Hematopoietic multipotent progenitor cell treated with erythropoietin and hydrocortisone succinate and interleukin-3 and kit ligand, for 17 days (in vitro differentiated cells): ENCODE measurements at places on chromosomes 4 and X.

DNA sequence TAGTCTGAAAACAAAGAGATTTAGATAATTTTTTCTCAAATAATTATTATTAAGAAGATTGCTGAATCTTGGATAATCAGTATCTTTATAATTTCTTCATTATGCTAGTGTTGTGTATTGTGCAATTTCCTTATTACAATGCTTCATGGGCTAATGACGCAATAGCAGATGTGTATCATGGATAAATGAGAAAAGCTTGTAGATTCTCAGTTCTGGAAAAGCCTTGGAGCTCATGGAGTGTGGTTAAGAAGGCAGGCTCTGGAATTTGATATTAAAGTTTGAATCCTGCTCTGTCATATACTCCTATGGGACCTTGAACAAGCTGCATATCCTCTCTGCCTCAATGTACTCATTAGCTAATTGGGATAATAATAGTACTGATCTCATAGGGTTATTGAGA is 18.9 kb upstream of the CXCL8 start:
- no peak for DNase-seq

- DNase-seq = no peak
Observed at GRCh38 chr4:185567381-185568376, 32.4 kb upstream of the PDLIM3 start.

DNA sequence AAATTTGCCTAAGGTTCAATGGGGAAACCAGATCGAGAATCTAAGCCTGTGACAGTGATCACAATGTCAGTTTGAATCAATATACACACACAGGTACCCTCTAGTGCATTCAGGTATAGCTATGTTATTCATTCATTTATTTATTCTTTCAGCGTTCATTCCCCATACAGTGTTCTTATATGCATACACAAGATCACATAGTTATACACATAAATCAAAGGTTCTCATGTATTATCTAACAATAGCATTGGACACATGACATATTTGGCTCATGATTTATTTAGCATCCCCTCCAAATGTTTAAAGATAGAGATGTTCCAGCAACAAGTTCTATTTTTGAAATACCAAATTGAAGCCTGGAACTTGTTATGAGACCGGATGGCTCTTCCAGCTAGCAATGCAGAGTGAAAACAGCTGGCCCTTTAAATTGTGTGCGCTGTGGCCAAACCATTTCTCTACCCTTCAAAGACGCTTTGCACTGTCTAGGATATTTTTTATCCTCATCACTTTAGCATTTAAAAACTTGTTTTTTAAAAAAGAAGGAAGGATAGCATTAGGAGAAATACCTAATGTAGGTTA is 131.0 kb downstream of the ATXN3L start:
- no peak for DNase-seq

DNA sequence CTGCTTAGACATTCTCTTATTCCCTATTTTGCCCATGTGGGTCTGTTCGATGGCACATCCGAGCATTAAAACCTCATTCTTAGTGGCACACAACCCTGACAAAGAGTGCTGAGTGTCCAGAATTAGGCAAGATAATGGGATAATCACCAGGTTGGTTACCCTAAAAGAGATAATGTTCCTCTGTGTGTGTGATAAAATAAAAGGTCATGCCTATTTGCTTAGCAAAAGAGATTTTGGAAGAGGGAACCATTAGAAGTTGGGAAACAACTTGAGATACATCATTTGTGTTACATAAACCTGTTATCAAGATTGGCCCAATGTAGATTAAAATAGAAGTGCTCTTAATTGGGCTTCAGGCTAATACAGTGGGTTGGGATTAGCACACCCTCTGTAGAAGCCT is 182.7 kb downstream of the NWD2 start:
- DNase-seq = no peak

GRCh38 chrX:14029039-14029424 is 660 bp downstream of the GEMIN8 start:
- peak; percentile 8 for DNase-seq

DNA sequence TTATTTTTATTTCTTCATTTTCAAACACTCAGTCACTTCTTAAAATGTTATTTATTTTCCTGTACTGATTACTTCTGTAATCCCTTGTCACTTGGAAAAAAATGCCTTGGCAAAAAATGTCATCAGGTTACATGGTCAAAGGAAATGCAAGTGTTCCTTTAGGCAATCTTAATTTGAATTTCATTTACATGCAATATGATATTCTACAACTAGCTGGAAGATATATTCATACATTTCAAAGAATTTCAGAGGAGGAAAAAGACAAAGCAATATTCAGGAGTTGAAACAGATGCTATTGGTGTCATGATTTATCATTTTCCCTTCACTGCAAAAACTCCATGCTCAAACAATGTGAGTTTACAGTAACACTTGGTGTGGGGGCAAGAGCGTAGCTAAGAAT is 1316.6 kb downstream of the FSTL5 start:
- no peak for DNase-seq

DNA sequence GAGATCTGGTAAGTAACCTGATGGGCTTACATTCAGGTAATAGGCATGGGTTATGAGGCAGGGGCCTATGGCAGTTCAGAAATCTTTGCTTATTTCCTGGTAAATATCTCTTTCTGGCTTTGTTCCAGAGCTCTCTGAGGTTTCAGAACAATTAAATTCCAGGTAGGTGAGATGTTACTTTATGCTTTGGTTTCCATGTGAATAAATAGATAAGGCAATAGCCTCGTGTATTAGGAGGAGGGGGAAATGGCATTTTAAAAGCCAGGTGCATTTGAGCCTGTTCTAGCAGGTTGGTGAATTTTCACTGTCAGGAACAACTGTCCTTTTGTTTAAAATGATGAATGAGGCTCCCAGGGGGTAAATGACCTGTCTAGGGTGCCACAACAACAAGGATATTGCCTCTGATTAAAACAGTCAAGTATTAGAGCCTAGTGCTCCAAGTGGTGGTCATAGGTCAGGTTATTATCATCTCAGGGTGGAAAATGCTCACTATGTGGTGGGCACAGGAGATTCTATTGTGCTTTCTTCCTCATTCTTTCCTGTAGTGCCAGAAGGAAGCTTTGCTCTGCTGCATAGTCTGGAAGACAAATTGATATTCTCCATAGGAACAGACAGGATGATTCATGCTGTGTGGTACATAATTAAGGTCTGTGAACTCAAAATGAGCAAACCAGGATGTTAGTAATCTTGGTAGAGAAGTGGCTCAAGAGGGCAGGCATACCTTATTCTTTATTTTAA is 296.2 kb downstream of the INPP4B start:
- DNase-seq = no peak

GRCh38 chr4:99998062-99998867 is 48.2 kb upstream of the H2AZ1 start:
- DNase-seq = no peak

DNA sequence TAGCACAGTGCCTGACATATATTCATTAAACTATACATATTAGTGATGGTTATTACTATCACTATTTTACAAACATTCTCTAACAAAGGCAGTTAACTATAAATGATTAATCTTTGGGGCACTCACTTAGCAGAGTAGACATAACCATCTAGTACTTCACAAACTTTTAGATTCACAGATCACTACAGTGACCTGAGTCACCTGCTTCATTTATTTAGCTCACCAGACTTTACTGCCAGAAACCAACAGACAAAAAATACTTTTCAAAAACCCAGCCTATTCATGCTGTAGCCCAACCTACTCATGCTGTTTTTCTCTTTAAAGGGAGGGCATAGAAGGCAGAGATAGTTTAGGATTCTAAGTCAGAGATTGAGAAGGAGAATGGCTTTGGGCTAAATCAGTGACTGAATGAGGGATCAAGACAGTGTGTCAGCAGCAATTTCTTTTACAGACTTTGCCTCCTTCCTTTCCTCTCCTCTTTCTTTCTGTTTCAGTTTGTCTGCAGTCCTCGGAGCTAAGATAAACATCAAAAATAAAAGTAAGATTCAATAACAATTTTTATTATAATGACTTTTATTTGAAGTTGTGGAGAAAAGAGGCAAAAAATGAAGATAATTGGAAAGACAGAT is 34.7 kb upstream of the PDE5A start:
- DNase-seq = no peak

DNA sequence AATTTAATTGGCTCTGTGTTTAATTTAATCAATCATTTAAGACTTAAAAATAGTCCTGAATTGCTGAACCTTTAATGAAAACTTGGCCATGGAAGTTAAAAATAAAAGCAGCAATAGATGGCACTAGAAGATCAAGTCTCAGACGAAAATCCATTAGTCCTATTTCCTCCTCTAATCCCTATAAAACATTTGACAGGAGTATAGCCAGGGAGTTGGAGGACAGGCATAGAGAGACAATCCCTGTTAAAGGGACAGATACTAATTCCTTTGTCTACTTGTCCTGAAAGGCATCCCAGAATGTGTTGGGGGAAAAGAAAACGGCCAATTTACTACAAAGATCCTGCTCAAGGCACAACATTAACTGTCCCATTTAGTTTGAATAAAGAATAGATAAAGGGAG is 276.3 kb upstream of the TACR3 start:
- DNase-seq = no peak

- no peak for DNase-seq
Observed at GRCh38 chr4:89324671-89325070, 17.1 kb upstream of the GPRIN3 start.

DNA sequence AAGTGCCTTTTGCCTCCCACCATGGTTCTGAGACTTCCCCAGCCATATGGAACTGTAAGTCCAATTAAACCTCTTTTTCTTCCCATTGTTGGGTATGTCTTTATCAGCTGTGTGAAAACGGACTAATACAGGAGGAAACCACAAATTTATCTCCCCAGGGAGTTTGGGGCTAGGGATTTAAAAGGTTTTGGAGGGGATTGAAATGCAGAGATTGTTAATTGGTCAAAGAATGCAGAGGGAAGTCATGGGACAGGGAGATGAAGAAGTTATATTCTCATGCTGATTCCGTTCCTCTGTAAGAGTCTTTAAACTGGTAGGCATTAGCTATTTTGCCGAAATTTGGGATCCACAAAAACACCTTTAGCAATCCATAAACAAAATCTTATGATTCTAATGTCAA is 57.9 kb downstream of the TKTL2 start:
- no peak for DNase-seq

GRCh38 chr4:8286719-8287342 is 17.3 kb downstream of the HTRA3 start:
- no peak for DNase-seq

GRCh38 chr4:1406981-1407656 is 877 bp upstream of the NKX1-1 start:
- DNase-seq = no peak

- no peak for DNase-seq
Observed at GRCh38 chr4:36244257-36245082, at the start of gene ARAP2. TSS of gene ARAP2 (minus strand) at chr4:36244514. CDS start at chr4:36229486, 15,028 bp downstream.

- no peak for DNase-seq
Observed at GRCh38 chr4:7985891-7986441, 46.3 kb upstream of the AFAP1 start.

DNA sequence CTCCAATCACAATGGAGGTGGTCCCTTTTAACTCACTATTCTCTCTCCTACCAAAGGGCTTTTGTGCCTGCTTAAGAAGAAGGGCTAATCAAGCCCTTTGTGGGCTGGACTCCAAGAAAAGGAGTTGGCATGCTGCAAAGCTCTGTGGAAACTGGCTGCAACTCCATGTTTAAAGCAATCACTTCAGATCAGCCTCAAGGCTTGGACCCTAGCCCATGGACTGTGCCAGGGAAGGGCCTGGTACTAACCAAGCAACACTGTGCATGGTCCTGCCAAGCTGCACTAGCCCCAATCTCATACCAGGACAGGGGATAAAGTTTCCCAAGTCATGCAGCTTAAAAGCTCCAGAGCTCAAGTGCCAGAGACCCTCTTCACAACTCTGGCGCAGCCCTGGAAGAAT is 86.7 kb downstream of the ATP8A1 start:
- no peak for DNase-seq

- no peak for DNase-seq
Observed at GRCh38 chrX:78532363-78532762, 126.8 kb downstream of the RTL3 start.

DNA sequence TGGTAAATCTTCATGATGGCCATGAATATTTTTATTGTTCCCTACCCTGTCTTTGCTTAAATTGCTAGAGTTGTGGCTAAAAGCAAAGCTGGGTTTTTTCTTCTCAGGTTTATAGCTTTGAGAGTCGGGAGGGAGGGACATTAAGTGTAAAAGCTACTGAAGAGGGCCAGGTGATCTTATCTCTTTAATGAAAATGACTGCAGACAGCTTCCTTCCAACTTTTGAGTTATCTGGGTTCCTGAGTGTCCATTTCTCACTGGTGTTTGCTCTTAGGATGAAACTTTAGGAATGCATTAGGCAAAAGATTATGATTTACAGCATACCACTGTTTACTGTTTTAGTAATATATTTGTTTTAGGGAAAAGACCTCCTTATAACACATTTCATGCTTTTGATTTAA is 187.7 kb downstream of the SHROOM3 start:
- no peak for DNase-seq

DNA sequence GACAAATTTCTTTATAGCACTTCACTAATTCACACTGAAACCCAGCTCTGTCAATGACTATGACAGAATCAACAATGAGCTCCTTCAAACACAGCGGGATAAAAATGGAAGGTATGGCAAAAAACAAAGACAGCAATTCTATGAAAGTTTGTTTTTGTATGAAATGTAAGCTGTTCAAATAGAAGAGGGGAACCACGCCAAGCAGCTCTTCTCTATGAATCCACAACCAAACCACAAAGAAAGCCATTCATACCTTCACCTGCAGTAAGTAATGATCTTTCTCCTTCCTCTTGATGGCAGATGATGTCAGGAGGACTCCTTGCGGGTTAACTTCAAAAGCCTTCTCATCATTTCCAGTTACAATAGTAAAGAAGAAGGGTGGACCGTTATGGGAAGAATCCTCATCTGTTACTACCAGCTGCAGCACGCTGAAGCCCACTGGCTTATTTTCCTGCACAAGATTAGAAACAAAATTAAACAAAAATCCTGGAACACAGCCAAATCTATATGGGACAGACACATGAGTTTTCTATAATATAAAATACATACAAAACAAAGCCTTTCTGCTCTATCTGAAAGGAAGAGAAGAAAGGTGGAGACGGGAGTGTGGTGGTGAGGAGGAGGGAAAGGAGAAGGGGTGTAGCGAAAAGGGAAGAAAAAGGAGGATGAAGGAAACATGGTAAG is 48.9 kb upstream of the MTNR1A start:
- DNase-seq = no peak

DNA sequence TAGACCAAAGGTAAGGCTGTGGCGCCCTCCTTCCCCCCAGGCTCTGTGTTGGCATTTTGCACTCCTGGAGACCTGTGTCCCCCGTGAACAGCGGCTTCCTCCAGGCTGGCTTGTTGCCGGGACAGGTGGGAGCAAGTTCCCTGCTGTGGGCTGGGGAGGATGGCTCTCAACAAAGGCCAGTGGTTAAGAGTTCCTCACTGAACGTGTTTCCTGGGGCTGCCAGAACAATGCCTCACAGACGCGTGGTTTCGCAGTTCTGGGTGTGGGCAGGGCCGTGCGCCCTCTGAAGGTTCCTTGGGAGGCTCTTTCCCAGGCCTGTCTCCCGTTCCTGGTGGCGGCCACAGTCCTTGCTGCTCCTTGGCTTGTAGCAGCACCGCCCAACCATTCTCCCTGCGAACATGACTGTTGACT is 33.4 kb downstream of the NELFA start:
- no peak for DNase-seq

- DNase-seq = no peak
Observed at GRCh38 chrX:9952300-9952699, 14.9 kb upstream of the CLDN34 start.
